ENCODE measurements at places on chromosomes 16 and 17.

DNA sequence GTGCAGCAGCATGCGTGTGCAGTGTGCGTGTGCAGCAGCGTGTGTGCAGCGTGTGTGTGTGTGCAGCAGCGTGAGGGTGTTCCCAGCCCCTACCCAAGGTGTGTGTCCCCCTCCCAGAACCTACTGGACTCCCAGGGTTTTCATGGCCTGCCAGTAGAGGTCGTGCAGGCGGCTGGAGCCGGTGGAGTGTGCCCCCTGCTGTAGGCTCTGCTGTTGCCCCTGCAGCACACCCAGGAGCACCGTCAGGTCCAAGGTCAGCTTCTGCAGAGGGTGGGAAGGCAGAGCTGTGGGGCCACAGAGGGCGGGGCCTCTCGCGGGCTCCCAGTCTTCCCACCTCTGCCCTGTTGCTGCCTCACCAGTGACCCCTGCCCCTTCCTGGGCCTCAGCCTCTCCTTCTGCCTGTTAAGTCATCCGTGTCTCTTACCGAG lies 14.9 kb downstream of the MYBBP1A start:
- DNase-seq, result no peak

- DNase-seq, result no peak
Measured at GRCh38 chr17:80101011-80101945, at the start of gene GAA. GAA (plus strand) TSS chr17:80101581; CDS start chr17:80104587, 3,006 bp downstream.

DNA sequence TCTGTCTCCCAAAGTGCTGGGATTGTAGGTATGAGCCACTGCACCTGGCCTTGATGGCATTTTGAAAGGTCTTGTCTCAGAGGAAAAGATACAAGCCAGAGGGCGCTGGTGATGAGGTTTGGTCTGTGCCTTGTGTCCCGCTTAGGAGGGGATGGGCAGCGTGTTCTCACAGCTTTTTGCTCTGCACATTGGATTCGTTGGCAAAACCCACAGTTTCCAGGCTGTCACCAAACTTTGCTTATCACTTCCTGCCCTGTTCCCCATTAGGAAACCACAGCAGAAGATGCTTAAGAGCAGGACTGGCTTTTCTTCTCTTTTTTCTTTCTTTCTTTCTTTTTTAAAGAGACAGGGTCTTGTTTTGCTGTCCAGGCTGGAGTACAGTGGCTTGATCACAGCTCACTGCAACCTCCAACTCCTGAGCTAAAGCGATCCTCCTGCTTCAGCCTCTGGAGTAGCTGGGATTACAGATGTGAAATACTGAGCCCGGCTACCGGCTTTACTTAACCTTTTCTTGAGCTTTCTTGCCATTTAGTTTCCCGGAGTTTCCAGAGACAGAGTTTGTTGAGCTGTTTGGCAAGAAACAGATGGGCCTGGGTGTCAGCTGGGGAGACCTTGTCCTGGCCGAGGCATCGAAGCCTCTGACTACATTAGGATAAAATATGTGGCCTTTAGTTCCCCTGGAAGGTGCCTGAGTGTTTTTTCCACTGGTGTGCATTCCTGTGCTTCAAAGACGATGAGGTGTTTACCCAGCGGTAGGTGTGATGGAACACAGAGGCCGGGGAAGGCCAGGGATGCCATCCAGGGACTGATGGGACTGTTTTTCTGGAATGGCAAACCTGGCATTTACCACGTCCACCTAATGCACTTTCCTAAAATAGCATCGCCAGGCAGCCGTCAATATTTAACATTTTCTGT lies 112.9 kb downstream of the ABCC1 start:
- DNase-seq, result no peak

DNA sequence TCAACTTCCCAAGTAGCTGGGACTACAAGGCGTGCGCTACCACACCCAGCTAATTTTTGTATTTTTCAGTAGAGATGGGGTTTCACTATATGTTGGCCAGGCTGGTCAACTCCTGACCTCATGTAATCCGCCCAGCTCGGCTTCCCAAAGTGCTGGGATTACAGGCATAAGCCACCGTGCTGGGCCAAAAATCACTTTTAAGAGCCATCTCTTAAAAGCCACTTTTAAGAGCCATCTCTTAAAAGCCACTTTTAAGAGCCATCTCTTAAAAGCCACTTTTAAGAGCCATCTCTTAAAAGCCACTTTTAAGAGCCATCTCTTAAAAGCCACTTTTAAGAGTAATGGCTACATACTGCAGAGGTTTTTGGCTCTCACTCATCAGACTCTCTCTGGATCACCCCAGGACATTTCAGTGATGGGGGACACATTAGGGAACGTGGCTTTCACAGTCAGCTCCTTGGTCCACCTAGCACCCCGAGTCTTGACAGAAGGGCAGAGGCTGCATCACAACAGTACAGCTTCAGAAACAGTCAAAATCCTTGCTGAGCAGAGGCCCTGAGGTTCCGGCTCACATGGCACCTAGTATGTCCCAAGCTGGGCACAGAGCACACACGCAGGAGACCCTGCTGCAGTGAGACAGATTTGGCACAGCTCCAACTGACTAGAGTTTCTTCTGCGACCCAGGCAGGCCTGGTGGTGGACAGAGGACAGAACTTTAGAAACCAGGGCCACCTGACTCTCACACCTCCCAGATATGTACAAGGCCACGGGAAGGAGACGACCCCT lies 23.6 kb downstream of the RANBP10 start:
- no peak for DNase-seq

GRCh38 chr17:78925662-78926555 lies 722 bp upstream of the TIMP2 start:
- DNase-seq, result no peak

GRCh38 chr16:2253293-2253692 lies 1.9 kb upstream of the ECI1 start:
- DNase-seq, result no peak

DNA sequence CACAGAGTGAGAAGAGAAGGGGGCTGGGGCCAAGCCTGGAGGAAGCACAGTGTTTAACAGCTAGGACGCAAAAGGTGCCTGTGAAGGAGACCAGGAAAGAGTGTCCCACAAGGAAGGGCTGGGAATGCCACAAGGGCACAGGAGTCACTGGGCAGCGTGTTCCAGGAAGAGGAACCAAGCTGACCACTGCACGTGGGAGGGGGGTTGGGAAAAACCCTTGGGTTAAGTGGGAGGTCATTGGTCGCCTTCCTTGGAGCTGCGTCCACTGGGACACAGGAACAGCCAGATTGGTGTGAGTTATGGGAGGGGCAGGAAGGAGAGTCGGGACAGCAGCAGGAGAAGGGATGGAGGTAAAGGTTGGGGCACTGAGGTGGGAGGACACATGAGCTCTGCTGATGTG lies 12.9 kb downstream of the TTYH2 start:
- DNase-seq, result no peak

DNA sequence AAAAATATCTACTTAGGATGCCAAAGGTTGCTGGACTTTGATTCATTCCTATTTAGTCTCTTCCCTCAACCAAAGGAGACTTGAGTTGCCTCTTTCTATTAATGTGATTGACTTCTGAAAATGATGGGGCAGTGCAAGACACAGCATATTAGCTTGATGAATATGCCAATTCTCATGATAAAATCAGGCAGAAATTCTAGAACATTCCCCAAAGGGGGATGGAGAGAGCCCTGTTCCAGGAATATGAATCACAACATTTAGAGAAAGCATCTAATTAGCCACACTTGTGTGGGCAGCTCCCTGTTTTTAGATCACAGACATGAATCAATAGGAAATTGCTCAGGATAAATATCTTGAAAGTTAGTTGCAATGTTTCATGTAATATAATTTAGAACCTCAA lies 584.0 kb upstream of the CDH8 start:
- DNase-seq, result no peak
